Stimulated activated CD4-positive, alpha-beta T cell treated with anti-CD3 and anti-CD28 coated beads, Interleukin-2, amount 100 ng/mL, for 48 hours (primary cell): ENCODE measurements at places on chromosomes 3 and 15.

- DNase-seq, result no peak
Measured at GRCh38 chr3:36647423-36647853, 116.9 kb downstream of the DCLK3 start.

DNA sequence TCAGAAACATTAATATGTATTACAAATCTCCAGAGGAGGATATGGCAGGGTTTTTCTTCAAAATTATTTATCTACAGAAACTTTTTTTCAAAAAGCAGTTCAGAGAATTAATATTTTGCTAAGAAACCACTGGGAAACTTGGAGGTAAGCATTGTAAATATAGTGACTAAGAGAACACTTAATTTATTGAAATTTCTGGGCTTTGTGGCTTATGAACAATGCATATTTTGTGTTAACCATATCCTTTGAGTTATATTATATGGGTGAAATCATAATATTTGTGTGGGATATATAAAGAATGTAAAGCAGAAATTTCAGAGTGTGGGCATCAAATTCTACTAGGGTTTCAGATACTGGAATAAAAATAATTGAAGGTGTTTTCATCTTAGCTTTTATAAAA is 1059.2 kb downstream of the ZPLD1 start:
- DNase-seq, result no peak

DNA sequence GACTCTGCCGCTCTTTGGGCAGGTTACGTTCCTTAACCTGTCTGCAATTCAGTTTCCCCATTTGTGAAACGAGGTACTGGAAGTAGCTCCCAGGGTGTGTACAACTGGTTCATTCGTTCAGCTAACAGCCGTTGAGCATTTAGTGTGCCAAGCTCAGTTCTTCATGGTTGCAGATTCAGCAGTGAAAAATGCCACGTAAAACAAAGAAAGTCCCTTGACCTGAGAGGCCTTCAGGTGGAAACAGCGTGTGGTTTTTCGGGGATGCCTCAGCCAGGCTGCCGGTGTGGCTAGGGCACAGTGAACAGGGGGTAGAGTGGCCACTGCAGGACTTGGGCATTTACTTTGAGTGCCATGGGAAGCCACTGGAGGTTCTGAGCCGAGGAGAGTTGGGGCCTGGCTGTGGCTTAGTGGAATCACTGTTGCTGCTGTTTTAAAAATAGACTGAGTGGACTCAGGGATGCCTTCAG is 4.7 kb downstream of the SYNM start:
- DNase-seq, result no peak

DNA sequence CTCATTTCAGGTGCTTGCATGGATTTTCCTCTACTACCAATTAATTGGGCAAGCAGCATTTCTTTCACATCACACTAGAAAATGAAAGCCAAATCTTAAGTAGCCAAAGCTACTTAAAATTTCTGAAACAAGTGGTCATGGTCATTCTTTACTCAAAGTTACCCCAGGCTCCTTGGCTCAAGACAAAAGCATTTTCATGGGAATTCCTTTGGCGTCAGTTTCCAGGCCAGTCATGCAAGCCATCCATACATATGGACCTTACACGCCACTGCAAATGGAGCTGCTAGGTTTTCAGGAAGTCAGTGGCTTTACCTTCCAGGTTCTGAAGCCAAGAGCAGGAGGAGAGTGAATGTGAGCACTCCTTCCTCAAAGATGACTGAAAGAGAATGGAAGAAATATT is 83.7 kb upstream of the IL12A start:
- DNase-seq, result no peak

DNA sequence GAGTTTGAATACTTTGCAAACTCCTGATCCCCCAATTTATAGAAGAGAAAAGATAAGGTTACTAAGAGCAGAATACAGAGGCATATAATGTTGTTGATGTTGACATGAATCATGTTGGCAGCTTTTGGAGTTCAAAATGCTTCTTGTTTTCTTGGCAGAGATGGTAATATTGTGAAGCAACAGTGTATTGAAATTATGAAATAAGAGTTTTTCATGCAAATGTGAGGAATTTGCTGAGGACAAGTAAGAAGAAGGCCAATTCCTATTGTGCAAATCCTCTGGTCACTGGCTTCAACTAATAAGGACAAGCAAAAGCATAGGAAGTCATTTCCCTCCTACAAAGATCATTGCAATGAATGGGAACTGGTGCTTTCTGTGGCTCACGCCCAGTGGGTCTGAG is 126.9 kb upstream of the CHL1 start:
- DNase-seq, result no peak

DNA sequence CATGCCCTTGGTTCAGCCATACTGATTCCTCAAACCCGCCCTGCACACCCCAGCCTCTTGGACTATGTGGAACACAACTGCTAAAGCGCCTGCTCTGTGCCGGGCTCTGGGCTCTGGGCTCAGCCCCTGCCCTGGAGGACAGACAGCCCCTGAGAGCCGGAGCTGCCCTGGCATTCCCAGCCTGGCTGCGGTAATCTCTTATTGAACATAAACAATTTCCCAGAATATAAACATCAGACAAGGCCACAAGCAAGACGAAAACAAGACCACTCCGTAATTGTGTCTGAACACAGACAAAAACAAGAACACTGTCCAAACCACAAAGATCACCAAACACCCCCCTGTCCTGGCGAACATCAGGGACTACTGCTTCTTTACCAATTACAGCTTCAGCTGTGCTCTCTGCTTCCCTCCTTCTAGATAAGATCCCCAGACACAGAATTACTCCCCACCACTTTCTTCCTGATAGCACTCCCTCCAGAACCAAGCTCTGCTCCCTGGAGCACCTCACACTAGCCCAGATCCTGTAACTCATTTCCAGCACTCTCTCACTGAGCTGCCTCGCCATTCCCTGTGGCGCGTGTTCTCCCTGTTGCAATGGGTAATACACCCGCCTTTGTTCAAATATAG is 57.1 kb upstream of the TLE3 start:
- no peak for DNase-seq

DNA sequence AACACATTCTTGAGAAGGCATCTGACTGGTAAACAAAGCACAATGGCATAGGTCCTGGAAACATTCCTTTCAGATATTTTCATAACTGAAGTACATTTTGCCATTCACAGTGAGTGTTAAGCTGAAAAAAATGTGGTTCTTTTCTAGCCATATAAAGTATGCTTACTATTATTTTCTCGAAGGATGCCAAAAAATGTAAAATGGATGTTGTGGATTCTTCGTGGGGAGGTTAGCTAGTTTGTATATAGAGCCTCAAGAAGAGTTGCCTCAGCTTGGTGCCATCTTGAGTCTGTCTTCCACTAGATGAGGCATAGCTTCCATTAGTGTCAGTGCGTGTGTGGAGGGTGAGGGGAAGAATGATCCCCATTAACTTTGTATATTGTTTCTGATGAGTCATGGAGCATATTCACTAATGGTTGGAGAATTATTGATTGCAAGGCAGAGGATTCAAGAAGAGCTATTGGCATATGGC is 4.1 kb downstream of the MBNL1 start:
- DNase-seq, result no peak

DNA sequence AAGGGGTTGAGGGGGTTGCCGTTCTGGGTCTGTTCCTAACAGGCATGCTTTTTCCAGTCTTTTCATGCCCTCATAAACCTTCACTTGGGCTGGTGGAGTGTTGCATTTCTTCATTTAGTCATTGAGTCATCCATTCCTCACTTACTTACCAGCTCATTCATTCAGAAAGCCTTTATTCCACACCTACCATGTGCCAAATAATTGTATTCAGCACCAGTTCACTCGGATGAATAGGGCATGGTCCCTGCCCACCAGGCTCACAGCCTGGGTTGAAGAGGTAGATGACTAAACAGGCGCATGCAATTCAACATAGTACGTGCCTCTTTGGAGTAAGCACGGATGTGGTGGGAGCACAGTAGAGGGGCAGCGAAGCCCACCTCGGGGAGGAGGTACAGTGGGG is 35.1 kb upstream of the THSD4 start:
- no peak for DNase-seq

DNA sequence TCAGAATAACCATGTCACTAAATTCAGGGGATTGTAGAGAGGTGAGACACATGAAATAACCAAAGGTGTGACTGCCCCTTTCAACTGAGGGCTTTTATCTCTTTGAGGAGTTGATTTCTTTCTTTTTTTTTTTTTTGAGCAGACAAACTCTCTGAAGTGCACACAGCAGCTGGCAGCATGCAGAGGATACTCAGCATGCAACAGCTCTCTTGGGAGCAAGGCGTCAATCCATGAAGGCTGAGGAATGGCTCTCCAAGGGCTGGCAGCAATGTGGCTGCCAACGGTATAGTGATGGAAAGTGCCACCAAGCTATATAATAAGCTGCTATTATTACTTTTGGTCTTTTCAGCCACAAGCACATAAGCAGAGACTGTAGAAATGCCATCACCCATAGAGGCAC is 226.7 kb upstream of the FEZF2 start:
- DNase-seq, result no peak

DNA sequence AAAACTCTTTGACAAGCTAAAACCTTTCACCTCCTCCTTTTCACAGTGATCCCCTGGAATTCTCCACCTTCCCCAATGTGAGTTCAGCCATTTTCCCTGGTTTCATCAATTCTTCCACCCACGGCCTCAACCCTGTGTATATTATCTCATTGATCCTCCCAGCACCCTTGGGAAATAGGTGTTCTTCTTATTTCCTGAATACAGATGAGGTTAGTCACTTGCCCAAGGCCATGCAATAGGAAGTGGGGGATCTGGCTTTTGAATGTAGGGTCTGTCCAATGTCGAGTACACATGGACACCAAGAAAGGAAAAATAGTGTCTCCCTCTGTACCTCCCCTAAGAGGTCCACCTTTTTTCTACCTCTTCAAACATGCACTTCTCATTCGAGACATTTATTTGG is 262.8 kb upstream of the ST8SIA2 start:
- no peak for DNase-seq

GRCh38 chr3:99425930-99426329 is 212.5 kb upstream of the COL8A1 start:
- DNase-seq, result no peak

GRCh38 chr3:168722091-168722490 is 626.4 kb upstream of the GOLIM4 start:
- no peak for DNase-seq

GRCh38 chr3:23720885-23721284 is 84.9 kb upstream of the UBE2E1 start:
- no peak for DNase-seq

GRCh38 chr3:110814170-110815007 is 257.2 kb upstream of the NECTIN3 start:
- DNase-seq, result peak; percentile 30

- no peak for DNase-seq
Measured at GRCh38 chr15:57134851-57135250, 216.4 kb downstream of the TCF12 start.

DNA sequence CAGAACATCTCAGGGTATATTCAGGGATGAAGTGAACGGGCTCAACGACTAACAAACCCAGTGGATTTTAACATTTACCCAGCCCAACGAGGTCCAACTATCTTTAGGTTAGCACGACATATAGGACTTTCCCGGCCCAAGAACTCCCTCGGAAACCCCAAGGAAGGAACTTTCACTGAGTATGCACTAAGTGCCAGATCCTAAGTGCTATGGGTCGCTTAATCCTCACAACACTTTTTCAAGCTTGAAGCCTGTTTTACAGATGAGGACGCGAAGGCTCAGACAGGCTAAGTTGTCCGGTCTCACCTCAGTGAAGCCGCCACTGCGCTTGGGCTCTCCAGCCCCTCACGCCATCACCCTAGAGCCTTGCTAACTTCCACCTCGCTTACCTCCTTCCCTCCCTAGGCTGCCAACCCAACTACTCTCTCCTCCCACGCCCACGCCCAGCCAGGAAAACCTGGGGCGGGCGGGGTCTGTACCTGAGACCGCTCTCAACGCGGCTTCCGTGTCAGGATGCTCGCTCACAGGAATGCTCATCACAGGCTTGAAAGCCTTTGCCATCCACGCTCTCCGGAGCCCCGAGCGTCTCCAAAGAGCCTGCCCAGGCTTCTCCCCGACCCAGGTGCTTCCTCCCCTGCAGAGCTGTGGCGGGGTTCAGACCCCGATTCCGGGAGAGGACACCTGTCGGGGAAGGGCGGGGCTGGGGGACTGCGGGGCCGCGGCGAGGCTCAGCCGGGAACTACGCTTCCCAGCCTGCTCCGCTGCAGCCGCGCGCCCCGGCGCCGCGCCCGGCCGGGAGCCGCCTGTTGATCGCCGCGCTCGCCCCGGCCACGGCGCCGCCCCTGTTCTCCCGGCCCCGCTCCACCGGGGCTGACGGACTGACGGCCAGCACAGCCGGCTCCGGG is at the start of gene TMOD2:
Gene TMOD2, plus strand, starts transcription at position 806 of the 905 bp plus-strand sequence. CDS start 14,845 bp downstream, outside the sequence.
- DNase-seq, result peak; percentile 49

GRCh38 chr3:46410669-46411068 is 3.6 kb downstream of the CCRL2 start:
- no peak for DNase-seq

DNA sequence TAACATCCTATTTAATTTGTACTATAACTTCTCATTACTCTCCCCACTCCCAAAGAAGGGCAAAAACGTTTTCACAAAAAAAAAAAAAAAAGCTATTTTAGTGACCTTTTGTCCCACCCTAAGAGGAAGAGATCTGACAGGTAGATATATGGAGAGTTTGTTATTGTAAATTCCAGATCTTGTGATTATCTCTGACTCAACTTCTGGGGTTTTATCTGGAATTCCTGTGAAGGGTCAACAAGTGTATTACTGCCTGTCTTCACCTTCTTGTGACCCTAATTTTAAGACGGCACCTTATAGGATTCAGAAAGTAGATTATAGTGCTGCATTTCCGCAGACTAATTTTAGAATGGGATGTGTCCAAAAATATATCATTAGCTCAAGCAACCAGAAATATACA is 205.9 kb upstream of the CDIN1 start:
- DNase-seq, result no peak

DNA sequence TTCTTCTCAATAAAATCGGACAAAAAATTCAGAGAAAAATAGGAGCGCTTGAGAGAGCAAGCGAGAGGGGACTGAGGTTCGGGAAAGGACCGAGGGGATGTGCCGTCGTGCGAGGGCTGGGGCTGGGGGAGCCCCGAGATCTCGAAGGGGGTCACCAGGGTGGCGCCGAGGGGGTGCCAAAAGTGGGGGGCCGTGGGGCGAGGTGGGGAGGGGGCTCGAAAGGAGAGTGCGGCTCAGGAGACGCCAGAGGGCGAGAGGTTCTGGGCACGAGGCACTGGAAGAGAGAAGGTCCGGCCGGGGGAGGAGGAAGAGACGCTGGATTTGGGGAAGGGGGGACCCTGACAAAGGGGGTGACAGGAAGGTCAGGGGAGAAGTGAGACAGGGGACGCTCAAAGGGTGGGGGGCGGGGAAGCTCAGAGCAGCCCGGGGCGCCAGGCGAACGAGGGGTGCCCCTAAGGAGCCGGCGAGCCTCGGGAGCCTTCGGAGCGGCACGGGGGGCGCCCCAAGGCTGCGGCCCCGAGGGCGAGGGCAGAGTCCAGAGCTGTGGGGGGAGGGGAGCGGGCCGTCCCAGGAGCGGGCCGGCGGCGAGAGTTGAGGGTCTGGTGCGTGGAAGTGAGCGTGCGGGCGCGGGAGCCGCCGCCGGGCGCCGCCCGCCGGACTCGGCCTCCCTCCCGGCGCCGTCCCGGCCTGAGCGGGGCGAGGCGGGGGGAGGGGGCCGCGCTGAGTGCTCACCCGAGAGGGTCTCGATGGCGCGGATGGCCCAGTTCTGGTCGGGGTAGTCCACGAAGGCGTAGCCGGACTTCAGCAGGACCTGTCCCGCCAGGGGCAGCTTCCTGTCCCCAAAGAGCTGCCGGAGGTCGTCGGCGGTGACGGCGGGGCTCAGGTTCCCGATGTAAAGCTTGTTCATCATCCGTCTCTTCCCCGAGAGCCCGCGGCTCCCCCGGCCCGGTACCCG is 514 bp downstream of the IGF2BP2 start:
- peak; percentile 22 for DNase-seq
